Peyer's patch (tissue), 4 donors: ENCODE measurements at places on chromosomes 7 and 10.

- no peaks in the 10 kb centered on the region for H3K36me3 ChIP-seq
- no peak overlapping the region for H3K27ac ChIP-seq
- no peaks in the 10 kb centered on the region for H3K27me3 ChIP-seq
- H3K4me1 ChIP-seq = no peaks in the 10 kb centered on the region
These were observed 29.8 kb downstream of the UBE2D4 start for GRCh38 chr7:43956027-43956426.

DNA sequence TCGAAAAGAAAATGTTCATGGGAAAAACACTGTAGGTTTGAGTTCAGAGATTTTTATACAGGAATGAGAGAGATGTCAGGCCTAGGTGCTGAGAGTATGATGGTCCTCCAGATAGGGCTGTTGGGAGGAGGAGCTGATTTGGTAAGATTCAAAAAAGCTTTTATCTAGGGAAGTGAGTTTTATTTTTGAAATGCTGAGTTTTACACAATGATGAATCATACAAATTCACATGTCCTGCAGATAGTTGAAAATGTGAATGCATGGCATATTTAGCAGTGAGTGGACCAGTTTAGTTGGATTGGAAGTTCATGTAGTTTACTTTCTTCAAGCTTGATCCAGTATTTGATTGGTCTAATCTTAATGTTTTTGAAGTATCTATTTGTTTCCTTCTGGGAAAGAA lies 154.8 kb downstream of the LRRC4 start:
- no peaks in the 10 kb centered on the region for H3K27me3 ChIP-seq
- no peaks in the 10 kb centered on the region for H3K4me1 ChIP-seq
- DNase-seq = no peak
- no peaks in the 10 kb centered on the region for H3K36me3 ChIP-seq
- no peak overlapping the region for H3K4me3 ChIP-seq
- no peak overlapping the region for H3K27ac ChIP-seq

DNA sequence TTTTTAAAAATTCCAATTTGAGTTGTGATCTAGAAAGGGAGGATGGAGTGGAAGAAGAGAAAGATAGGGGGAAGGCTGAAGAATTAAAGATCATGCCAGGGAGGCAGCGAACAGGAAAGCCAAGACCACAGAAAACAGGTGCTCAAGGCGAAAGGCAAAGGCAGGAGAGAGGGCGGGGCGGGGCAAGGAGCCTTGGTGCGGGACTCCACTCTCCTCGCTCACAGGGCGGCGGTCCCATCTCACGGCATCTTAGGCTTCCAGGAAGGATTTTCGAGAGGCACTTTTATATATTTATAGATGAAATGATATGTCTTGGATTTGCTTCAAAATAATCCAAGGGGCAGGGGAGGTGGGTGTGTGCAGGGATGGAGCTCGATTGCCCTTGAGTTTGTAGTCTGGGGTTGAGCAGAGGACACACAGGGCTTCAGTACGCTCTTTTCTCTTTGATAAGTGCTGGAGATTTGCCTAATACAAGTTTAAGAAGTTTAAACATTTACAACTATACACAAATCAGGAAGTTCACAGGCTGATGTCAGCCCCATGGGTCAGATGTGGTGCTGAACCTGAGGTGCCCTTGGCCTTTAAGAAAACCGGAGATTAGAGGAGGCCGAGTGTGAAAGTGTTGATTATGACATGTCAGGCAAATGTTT lies 161.1 kb downstream of the PRKAG2 start:
- H3K36me3 ChIP-seq = no peaks in the 10 kb centered on the region
- H3K27ac ChIP-seq = peak overlapping the region; percentile 80
- no peaks in the 10 kb centered on the region for H3K4me1 ChIP-seq
- no peak overlapping the region for H3K4me3 ChIP-seq
- no peaks in the 10 kb centered on the region for H3K27me3 ChIP-seq

GRCh38 chr10:89343089-89343767 lies 15.4 kb downstream of the IFIT3 start:
- no peak overlapping the region for H3K4me3 ChIP-seq
- no peak for DNase-seq
- H3K27ac ChIP-seq = no peak overlapping the region
- H3K36me3 ChIP-seq = no peaks in the 10 kb centered on the region
- H3K4me1 ChIP-seq = no peaks in the 10 kb centered on the region
- H3K27me3 ChIP-seq = no peaks in the 10 kb centered on the region

DNA sequence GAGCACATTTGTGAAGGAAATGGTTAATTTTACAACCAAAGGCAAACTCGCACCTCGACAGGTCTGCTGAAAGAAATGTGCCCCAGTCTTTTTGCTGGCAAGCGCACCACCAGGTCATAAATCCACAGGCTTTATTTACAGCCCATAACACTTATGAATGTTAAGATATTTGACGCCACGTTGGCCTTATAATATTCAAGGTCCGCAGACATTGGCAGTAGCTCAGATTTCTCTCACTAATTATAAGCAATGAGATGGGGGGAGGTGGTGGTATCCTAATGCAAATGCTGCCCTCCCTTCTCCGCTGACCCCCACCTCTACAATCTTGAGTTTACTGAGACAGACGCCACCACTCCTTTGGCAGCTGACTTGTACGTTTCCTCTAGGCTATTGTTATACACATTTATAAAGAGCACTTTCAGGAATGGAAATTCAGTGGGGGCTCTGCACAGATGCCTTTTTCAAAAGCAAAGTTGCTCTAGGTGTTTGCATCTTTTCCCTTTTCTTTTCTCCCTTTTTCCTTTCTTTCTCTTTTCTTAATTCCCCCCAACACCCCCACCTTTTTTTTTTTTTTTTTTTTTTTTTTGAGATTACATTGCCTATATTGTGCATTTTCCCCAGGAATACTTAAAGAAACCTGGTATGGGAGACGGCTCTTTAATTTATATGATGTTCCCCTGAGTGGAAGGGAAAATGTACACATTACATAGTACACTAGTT lies 6.7 kb downstream of the TCF7L2 start:
- H3K4me3 ChIP-seq = no peak overlapping the region
- H3K27ac ChIP-seq = peak overlapping the region; percentile 35
- no peaks in the 10 kb centered on the region for H3K36me3 ChIP-seq

- H3K4me1 ChIP-seq = no peaks in the 10 kb centered on the region
- no peaks in the 10 kb centered on the region for H3K27me3 ChIP-seq
- DNase-seq = no peak
- H3K4me3 ChIP-seq = no peak overlapping the region
- no peak overlapping the region for H3K27ac ChIP-seq
- no peaks in the 10 kb centered on the region for H3K36me3 ChIP-seq
These were observed 16.9 kb upstream of the REEP3 start for GRCh38 chr10:63504145-63504881.

GRCh38 chr7:128110641-128111364 lies 79.6 kb upstream of the LRRC4 start:
- peak overlapping the region; percentile 76 for H3K27ac ChIP-seq
- H3K4me3 ChIP-seq = no peak overlapping the region
- no peaks in the 10 kb centered on the region for H3K27me3 ChIP-seq
- H3K36me3 ChIP-seq = no peaks in the 10 kb centered on the region
- peaks cover 7% of the 10 kb centered on the region for H3K4me1 ChIP-seq

- H3K4me1 ChIP-seq = no peaks in the 10 kb centered on the region
- H3K27ac ChIP-seq = no peak overlapping the region
- H3K4me3 ChIP-seq = no peak overlapping the region
- no peak for DNase-seq
- H3K27me3 ChIP-seq = no peaks in the 10 kb centered on the region
These were observed 23.6 kb downstream of the MCM10 start for GRCh38 chr10:13184730-13185514.

- H3K27ac ChIP-seq = no peak overlapping the region
- peaks cover 5% of the 10 kb centered on the region for H3K4me1 ChIP-seq
- no peaks in the 10 kb centered on the region for H3K27me3 ChIP-seq
- peak; percentile 61 for DNase-seq
These were observed 20.9 kb downstream of the AKR1D1 start for GRCh38 chr7:138097064-138097741.

GRCh38 chr10:77357185-77357584 lies 280.4 kb downstream of the KCNMA1 start:
- no peaks in the 10 kb centered on the region for H3K4me1 ChIP-seq
- H3K4me3 ChIP-seq = no peak overlapping the region
- DNase-seq = no peak
- H3K27ac ChIP-seq = no peak overlapping the region

DNA sequence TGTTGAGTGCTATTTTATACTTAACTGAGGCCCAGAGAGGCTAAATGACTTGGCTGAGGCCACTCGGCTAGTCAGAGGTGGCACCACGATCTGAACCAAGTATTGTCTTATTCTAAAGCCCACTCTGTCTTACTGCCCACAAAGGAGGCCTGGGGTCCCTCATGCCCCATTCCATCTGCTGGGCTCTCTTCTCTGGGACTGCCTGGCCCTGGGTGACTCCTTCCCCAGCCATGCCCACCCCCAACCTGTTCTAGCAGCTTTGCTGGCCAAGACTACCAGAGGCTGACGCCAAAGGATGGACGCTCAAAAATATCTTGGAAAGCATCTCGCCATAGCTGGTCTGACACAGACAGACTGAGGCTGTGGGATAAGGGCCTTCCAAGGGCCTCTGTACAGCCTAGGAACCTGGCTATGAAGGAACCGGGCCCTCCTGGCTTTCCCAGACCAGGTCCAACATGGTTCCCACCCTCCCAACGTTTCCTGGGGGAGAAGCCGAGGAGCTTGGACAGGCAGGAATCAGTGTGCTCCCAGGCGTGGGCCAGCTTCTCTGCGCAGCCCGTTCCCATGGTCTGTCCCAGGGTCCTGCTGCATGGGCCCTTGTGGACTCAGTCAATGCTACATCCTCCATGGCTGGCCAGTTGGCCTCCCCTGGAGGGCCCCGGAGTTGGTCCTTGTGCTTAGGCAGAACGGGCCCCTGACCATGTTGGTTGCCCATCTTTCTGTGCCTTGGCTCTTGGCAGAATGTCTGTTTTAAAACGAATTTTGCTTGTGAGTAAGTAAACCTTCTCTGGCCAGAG lies 11.7 kb downstream of the HSPA12A start:
- H3K27ac ChIP-seq = no peak overlapping the region
- H3K4me3 ChIP-seq = no peak overlapping the region
- DNase-seq = no peak
- H3K4me1 ChIP-seq = no peaks in the 10 kb centered on the region
- H3K27me3 ChIP-seq = no peaks in the 10 kb centered on the region

- H3K36me3 ChIP-seq = no peaks in the 10 kb centered on the region
- no peaks in the 10 kb centered on the region for H3K4me1 ChIP-seq
- H3K27me3 ChIP-seq = no peaks in the 10 kb centered on the region
- no peak for DNase-seq
These were observed 3.5 kb upstream of the LRMDA start for GRCh38 chr10:75427951-75428350.

DNA sequence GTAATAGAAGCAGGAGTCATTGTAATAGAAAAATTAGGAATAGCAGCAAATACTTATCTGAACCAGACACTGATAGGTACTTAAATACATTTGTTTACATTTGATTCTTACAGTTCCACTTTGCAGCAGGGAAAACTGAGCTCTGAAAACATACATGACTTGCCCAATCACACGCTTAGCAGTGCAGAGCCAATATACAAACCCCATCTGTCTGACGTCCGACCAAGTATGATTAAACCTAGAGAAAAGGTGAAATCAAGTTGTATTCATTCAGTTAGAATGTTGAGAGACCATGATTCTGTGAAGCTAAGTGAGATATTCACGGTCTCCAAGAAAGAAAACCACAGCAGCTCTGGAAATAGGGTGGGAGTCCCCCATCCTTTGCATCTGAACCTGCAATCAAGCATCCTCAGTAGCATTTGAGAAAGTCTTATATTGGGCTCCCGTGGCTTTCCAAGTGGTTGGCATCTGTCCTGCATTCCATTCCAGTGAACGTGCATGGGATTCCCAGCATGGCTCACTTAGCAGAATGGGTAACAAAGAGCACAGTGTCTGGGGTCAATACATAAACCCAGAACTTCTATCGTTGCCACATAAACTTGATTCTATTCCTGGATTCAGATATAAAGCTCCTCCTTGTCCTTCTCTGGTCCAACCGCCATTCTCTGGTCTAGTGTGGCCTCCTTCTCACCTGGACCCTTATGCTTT lies 148.7 kb upstream of the RSU1 start:
- no peak overlapping the region for H3K4me3 ChIP-seq
- H3K36me3 ChIP-seq = no peaks in the 10 kb centered on the region
- no peak for DNase-seq
- no peak overlapping the region for H3K27ac ChIP-seq
- no peaks in the 10 kb centered on the region for H3K4me1 ChIP-seq

DNA sequence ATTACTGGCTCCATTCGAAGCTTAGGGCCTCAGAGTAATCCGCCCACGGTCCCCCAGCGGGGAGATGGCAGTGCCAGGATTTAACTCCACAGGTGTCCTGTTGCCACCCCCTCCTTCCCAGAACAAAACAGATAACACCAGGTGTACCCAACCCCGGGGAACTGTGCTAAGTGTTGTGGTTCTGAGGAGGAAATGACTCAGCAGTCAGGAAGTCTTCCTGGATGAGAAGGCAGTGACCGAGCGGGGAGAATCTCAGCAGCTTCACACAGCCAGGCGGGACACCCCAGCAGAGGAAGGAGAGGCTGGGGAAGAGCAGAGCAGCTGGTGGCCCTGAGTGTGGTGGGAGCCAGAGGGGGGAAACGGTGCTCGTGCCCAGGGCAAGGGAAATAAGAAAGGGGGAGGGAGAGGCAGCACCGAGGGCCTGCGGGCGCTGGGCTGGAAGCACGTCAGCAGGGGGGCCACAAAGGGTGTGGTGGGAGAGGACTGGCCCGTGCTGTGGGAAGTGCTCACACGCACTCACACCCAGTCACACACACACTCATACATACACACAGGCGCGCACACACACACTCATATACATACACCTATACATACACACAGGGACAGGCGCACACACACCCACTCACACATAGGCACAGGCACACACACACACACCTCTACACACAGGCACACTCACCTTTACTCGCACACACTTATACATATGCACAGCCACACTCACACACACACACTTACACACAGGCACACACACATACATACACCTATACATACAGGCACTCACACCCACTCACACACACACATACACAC lies 59.8 kb upstream of the CHST15 start:
- H3K4me3 ChIP-seq = no peak overlapping the region
- H3K36me3 ChIP-seq = no peaks in the 10 kb centered on the region
- peak overlapping the region; percentile 49 for H3K27ac ChIP-seq
- no peak for DNase-seq
- peaks cover 15% of the 10 kb centered on the region for H3K4me1 ChIP-seq

DNA sequence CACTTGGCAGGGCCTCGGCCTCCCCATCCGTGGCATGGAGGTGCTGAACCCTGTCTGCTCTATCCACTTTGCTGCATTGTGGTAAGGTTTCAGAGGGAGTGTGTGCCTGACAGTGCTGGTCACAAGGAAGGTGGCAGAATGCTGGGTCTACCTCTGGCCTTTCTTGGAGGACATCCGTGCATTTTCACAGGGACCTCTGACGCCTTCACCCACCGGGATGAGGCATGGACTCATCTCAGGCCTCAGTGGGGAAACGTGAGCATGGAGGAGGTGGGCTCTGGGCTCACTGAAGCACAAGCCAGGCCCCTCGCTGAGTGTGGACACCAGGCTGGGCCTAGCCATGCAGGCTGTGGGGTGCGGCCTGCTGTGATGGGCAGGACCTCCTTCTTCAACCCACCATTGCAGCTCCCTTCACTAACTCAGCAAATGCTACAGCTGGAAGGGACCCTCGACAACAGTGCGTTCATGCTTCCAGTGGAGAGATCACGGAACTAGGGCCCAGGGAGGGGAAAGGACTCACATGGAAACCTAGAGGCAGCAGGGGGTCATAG lies 8.6 kb downstream of the TBATA start:
- DNase-seq = peak; percentile 36
- H3K27me3 ChIP-seq = no peaks in the 10 kb centered on the region
- H3K36me3 ChIP-seq = no peaks in the 10 kb centered on the region
- H3K4me1 ChIP-seq = no peaks in the 10 kb centered on the region

GRCh38 chr7:42096681-42097561 lies 140.1 kb downstream of the GLI3 start:
- no peaks in the 10 kb centered on the region for H3K4me1 ChIP-seq
- H3K27me3 ChIP-seq = no peaks in the 10 kb centered on the region
- H3K27ac ChIP-seq = peak overlapping the region; percentile 13
- H3K4me3 ChIP-seq = no peak overlapping the region
- no peak for DNase-seq
